NCI-H2081 treated with DMSO at 0.1 percent for 48 hours (cell line): ENCODE measurements at places on chromosomes 6 and 20.

- DNase-seq: no peak
Observed at GRCh38 chr6:119280668-119281067, 68.9 kb downstream of the MAN1A1 start.

GRCh38 chr6:84798257-84798656 is 33.9 kb upstream of the TBX18 start:
- no peak for DNase-seq

- no peak for DNase-seq
Observed at GRCh38 chr6:41900861-41901260, 5.7 kb upstream of the USP49 start.

GRCh38 chr20:19493794-19494495 is 264.1 kb upstream of the RIN2 start:
- no peak for DNase-seq

DNA sequence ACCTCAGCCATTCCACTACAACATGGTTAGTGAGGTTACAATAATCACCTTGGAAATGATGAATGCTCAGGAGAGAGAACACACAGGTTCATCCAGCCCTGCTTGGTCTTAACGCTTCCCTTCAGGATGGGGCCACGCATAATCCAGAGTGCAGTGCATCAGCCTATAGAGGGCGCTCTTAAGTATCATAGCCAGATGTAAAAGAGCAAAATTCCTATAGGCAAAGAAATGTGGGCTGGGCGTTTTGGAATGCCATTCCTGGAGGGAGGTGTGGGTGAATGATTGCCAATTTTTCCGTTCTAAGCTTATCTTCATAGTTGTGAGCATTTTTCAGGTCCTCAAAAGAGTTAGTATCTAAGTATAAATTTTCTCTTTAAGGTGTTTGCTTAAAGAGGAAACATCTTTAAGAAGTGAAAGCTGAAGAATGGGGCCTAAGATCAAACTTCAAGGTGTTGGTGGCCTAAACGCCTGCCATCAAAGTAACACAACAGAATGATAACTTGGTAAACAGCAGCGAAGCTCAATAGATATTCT is 1.8 kb downstream of the RIPOR2 start:
- DNase-seq: no peak

GRCh38 chr6:13454286-13455221 is 32.8 kb downstream of the GFOD1 start:
- no peak for DNase-seq

DNA sequence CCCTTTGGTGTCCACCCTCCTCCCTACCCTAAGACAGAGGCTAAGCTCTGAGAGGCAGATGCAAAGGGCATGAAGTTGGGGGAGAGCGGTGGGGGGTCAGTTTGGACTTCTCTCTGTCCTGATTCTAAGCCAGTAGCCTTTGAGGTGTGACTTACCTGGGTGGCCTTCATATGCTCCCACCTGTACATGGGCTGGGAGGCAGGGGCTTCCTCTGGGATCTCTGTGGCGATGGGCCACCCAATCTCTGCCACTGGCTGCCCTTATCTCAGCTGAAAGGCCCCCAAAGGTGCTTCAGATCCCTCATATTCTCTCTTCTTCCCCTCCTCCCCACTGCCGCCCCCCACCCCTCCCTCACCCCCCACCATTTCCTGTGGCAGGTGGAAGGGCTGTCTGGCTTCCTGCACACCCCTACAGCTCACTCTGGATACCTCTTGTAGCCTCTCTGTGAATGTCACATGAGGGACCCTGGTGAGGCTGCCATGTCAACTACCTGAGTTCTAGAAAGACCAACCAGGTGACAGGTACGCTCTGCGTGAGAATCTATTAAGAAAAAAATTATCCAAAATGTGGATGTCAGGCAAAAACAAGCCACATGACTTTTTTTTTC is 34.0 kb downstream of the PNLDC1 start:
- DNase-seq: no peak

DNA sequence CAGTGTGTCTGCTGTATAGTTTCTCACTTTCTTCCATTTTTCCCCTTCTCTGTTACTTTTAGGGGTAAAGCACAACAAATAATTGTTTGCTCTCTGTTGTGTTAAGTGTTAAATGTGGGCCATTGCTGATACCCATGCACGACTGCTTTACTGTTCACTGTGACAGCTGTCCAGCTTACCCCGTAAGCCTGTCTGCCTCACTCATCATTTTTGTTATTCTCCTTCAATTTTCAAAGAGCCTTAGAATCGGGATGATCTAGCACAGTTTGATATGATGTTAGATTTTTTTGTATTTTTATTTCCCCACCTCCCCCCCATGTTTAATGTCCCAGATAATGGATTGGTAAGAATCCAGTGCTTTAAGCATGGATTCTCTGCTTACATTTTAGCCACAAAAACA is 41.2 kb upstream of the MLIP start:
- no peak for DNase-seq

DNA sequence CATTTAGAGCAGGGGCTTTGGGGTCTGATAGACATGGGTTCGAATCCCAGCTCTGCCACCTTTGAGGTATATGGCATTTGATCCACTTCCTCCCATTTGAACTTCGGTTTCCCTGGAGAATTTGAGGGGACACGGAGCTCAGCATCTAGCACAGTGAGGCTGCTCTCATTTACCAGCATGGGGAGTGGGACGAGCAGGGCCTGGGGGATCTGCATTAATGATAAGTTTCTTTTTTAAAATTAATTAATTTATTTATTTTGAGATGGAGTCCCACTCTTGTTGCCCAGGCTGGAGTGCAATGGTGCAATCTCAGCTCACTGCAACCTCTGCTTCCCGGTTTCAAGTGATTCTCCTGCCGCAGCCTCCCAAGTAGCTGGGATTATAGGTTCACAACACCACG is 52.6 kb downstream of the VSTM2L start:
- no peak for DNase-seq

GRCh38 chr20:62200491-62201172 is 17.8 kb downstream of the MTG2 start:
- DNase-seq: no peak

GRCh38 chr6:108608453-108609275 is 47.9 kb downstream of the FOXO3 start:
- no peak for DNase-seq

DNA sequence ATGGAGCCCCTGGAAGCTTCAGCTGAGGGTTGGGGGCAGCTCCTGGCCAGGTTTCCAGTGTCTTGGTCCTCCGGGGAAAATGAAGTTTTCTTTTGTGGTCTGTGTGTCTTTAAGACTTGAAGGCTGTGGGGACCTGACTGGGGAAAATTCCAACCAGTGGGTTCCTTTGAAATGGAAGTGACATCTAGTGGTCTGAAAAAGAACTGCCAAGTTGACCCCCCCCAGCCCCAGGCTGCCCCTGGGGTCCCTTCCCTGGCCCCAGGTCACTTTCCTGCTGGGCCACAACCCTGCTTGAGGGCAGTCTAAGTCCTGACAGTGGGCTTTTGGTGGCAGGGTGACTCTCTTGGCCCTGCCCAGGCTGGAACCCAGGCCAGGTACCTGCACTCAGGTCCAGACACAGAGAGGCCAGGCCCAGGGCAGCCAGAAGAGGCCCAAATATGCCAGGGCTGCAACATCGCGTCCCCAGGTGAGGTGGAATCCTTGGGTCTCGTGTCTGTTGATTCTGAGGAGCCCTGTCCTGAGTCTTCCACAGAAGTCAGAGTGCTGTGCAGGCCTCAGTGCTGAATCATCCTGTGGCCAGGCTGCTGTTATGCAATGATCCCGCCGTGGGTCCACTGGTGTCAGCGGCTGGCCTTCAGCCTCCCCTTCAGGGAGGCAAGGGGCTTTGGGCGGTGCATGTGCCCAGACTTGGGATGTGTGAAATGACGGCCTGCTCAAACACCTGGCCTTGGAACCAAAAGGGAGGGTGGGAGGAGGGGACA is 68.4 kb downstream of the VEGFA start:
- no peak for DNase-seq

GRCh38 chr6:147192278-147192911 is 11.8 kb upstream of the STXBP5 start:
- no peak for DNase-seq

- DNase-seq: peak; percentile 43
Observed at GRCh38 chr6:109255946-109256640, 126.2 kb downstream of the CD164 start.

DNA sequence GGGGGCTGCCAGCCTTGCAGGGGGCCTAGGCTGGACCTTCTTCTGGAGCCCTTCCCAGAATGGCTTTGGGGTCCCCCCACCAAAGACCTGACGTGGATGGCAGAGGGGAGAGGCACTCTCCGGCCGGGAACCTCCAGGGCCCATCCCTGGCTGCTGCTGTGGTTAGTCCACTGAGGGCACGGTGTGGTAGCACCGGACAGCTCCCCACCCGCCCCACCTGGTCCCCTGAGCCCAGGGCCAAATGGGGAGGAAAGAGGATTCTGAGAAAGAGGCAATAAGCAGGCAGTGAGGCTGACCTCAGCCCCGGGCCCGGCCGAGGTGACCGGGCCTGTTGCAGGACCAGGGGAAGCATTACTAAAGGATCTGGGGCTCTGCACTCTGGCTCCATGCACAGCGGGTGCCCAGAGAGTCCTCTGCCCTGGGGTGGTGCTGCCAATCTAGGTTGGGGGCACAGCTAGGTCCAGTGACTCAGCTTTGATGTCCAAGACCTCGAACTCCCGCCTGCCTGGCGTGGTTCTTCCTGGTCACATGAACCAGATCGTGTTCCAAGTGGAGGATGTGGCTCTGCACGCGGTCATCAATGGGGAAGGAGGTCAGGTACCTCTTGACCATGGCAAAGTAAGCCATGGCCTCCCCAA is 2.2 kb downstream of the CENPB start:
- no peak for DNase-seq

DNA sequence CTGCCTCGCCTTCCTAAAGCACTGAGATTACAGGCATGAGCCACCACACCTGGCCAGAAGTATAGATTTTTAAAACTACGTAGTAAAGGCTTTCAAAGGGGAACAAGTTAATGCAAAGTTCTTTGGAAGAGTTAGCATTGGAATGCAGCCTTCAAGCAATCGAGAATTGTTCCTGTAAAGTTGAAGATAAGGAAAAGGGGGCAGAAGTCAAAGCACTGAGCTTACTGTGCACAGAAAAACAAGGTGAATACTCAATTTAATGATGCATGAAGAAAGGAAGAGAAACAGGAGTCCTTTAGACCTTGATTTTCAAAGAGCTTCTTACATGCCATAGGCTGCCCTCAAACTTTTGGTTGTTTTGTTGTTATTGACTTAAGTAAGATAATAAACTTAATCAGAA is 29.1 kb upstream of the LGSN start:
- no peak for DNase-seq

- DNase-seq: no peak
Observed at GRCh38 chr20:8260837-8261251, 128.8 kb downstream of the PLCB1 start.

- no peak for DNase-seq
Observed at GRCh38 chr6:104332364-104332763, 527.4 kb downstream of the HACE1 start.

- no peak for DNase-seq
Observed at GRCh38 chr6:14174226-14174625, 56.7 kb downstream of the CD83 start.

- no peak for DNase-seq
Observed at GRCh38 chr6:135179920-135180541, 1.1 kb upstream of the MYB start.

GRCh38 chr20:2002365-2002764 is 8.5 kb upstream of the PDYN start:
- DNase-seq: no peak

DNA sequence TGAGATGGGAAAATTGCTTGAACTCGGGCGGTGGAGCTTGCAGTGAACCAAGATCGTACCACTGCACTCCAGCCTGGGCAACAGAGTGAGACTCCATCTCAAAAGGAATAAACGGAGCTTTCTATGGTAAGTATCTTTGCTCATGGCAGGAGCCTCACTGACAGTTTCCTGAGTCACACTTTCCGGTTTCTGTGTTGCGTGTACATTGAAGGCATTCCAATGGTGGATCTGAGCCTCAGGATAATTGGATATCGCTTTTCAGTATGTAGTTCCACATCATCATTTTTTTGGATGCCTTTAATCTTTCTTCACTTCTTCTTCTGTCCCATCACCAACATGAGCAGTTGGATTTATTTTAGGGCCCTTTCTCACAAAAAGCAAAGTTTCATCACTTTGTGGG is 28.6 kb upstream of the GTSF1L start:
- no peak for DNase-seq

- DNase-seq: no peak
Observed at GRCh38 chr6:135161411-135162395, 19.4 kb upstream of the MYB start.

GRCh38 chr6:104623052-104623690 is 236.5 kb downstream of the HACE1 start:
- DNase-seq: no peak

DNA sequence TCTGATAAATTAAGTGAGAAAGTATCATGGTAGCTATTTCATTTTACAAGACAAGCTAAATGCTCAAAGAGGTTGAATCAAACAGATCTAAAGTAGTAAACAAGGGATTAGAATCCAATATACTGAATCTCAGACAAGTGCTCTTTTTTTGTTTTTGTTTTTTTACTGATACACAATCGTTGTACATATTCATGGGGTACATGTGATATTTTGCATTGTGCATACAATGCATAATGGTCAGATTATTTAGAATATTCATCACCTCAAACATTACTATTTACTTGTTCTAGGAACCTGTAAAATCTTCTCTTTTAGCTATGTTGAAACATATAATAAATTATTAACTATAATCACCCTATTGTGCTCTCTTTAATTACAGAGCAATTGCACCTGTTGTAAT is 57.0 kb upstream of the HCRTR2 start:
- no peak for DNase-seq

DNA sequence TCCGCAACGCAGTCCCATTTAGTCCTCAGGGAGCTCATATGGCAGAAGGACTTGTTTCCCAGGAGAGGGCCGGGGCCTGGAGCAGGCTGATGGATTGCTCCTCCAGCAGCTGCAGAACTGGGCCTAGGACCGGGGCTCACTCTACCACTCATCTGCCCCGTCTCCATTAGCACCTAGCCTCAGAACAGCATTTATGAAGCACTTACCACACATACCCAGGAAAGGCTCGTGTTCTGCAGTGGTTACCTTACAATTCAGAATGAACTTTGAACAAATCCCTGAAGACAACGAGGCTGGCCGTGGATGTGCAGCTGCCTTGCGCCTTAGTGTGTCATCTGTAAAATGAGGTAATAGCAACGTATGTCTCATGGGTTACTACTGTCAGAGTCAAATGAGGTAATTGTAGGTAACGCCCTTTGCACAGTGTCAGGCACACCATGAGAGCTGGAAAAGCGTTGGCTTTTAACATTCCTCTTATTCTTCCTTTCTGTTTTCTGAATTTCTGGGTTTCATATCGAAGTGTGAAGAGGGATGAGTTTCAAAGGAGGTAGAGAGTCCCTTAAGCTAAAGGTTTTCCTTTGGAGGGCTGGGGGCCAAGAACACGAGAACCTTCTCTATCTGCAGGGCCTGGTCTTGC is 46.3 kb upstream of the CD93 start:
- DNase-seq: no peak

GRCh38 chr6:15521582-15521981 is 141.2 kb downstream of the DTNBP1 start:
- no peak for DNase-seq

GRCh38 chr6:33143113-33143770 is 49.0 kb downstream of the COL11A2 start:
- DNase-seq: no peak
